HCT116 (cell line): ENCODE measurements at places on chromosomes 1 and 21. TPM values are rescaled to one million over a fixed set of nuclear protein-coding genes. Genes with fewer than 3 reads are reported as not detected.

LEMD1 gene
- total RNA-seq: 11.9 TPM

ECM1 gene
- total RNA-seq: 2.0 TPM

CAPN8 gene
- 0.54 TPM for total RNA-seq

IGFN1 gene
- not detected for total RNA-seq

DEPDC1 gene
- 61.9 TPM for total RNA-seq

RCSD1 gene
- 0.15 TPM for total RNA-seq

MROH9 gene
- not detected for total RNA-seq

PRCC gene
- 78.1 TPM for total RNA-seq

ANXA9 gene
- total RNA-seq: 2.7 TPM

KCNAB2 gene
- total RNA-seq: 18.1 TPM

ACTL8 gene
- 0.69 TPM for total RNA-seq

AQP10 gene
- not detected for total RNA-seq

TTLL7 gene
- 21.2 TPM for total RNA-seq

- DNase-seq: no peak
Measured at GRCh38 chr1:24714859-24715520, 30.3 kb upstream of the CLIC4 start.

- DNase-seq: no peak
Measured at GRCh38 chr1:231213831-231214573, 27.0 kb upstream of the GNPAT start.

- DNase-seq: no peak
Measured at GRCh38 chr1:34316773-34317172, 140.1 kb downstream of the C1orf94 start.

DNA sequence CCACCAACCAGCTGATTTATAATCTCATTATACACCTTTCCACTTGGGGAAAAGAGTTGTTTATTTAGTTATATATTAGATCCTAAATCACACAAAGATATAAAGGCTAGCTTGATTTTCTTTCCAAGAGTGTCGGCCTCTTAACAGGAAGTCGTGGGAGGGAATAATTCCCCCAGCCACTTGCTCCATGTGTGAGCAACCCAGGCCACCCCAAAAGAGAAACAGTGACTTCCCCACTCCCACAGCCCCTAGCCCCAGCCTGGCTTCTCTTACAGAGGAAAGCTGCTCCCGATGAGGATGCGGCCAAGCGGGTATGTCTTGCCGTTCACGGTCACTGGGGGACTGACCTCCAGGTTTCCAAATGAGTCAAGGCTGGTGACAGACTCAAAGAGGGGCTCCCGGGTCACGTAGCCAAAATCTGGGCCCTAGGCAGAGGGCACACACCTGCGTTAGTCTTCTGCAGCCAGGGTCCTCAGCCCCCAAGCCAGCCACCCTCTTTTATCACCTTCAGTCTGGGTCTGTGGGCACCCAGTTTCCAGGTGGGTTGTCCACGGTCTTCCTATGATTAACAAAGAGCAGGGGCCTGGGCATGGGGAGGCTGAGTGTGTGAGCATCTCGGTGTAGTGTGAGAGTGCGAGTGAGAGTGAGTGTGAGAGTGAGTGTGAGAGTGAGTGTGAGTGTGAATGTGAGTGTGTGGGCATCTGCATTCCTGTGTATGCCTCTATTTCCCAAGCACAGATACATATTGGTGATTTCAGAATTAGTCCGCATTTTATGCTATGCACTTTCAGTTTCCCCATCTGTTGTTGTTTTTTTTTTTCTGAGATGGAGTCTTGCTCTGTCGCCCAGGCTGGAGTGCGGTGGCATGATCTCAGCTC lies 25.4 kb upstream of the SDHB start:
- no peak for DNase-seq

DNA sequence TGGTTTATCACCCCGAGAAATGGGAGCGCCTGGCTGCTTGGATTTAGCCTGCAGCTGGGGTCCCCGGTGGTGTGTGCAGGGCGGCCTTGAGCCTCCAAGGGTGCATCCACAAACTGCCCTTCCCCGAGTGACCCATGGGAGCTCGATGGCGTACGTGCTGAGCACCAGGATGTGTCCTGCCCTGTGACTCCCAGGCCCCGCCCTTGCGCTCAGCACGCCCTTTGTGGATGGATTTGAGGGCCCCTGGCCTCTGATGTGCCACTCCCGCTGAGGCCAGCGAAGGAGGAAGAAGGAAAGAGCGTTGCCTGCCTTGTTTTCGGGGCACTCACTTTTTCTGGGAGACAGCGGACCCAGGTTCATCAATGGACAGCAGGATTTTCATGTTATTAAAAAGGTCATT lies 1.7 kb upstream of the TFF3 start:
- no peak for DNase-seq

DNA sequence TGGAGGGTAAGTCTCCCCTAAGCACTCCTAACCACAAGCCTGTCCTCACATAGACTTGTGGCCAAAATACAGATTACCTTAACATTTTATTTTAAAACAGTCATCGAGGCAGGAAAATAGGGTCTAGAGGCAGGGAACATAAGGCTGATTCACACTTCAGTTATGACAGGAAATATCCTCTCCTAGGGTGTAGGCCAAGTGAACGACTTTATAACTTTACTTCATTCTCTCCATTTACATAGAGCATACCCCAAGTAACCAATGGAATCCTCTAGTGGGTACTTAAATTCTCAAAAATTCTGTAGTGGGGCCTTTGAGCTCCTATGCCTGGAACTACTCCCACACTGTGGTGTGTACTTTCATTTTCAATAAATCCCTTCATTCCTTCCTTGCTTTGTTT lies 113.0 kb downstream of the WDR3 start:
- no peak for DNase-seq

GRCh38 chr1:159342761-159343425 lies 40.8 kb downstream of the FCER1A start:
- no peak for DNase-seq

GRCh38 chr1:155650231-155650757 lies 38.3 kb downstream of the YY1AP1 start:
- no peak for DNase-seq

- no peak for DNase-seq
Measured at GRCh38 chr1:52057876-52058415, 1.9 kb downstream of the BTF3L4 start.

DNA sequence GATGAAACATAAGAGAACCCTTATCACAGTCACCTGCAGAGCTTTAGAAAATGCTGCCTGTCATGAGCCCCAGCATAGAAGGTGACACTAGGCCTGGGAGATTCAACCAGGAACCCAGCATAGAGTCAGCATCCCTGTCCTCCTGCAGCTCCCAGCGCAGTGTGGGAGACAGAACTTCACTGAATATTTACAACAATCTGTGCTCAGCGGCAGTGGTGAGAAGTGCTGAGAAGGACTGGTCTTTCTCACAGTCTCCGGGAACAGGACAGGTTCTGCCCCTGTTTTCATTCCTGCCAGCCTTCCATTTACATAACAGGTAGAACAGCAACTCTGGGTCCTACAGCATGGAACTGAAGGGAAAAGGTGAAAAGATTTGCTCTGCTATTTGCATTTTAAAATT lies 83.5 kb upstream of the GADD45A start:
- no peak for DNase-seq

DNA sequence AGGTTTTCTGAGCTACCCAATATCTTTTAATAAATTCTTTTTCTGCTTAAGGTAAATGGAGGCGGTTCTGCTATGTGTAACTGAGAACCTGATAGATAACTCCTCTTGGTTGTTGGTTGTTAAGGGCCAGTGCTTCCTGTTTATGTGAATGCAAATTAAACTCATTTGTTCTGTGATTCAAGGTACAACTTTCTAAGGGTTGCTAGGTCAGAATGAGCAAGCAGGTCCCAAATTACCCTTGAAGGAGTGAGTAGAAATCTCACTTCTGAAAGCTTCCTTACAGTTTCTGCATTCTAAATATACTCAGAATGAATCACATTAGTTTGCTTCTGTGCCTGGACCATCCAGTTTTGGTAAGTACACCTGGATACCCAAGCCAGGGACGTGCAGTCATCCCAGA lies 15.5 kb upstream of the FAM78B start:
- no peak for DNase-seq

DNA sequence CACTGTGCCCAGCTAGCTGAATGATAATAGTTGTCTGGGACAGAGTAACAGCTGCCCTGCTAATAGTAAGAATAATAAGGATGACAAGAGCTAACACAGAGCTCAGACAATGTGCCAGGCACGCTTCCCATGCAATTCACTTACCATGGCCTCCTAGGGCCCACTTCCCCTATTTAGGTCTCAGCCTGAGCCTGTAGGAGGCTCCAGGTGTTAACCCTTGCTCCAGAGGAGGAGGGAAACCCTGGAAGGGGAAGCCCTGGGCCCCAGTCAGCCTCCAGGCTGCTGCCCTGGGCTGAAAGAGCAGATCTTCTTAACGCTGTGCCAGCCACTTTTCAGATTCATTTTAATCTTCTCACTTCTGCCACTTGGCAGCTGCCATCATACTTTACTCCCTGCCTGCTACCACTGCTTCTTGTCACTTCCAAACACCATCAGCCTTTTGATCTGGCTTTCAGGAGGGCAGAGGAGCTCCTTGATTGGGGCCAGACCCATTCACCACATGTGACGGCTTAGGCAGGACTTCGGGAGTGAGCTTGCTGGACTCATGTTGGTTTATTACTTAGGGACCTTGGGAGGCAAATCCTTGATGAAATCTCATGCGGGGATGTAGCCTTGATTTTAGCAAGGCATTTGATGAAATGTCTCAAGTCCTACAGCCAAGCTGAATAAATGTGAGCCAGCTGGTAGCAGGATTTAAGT lies 66.7 kb upstream of the PARP1 start:
- DNase-seq: no peak

DNA sequence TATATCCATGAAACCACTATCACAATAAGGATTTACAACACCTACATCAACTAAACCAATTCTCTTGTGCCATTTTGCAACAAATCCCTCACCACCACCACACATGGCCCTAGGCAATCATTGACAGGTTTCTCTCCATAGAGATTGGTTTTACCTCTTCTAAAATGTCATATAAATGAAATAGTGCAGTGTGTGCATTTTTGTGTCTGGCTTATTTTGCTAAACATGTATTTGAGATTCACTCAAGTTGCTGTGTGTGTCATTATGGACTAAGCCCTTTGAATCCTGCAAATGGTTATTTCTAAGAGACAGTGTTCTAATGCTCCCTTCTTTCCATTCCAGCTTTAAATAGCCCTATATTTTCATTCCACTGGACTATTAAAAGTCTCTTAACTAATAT lies 179.7 kb upstream of the LRRC7 start:
- DNase-seq: no peak

GRCh38 chr1:21069549-21069948 lies 107.1 kb downstream of the EIF4G3 start:
- no peak for DNase-seq

DNA sequence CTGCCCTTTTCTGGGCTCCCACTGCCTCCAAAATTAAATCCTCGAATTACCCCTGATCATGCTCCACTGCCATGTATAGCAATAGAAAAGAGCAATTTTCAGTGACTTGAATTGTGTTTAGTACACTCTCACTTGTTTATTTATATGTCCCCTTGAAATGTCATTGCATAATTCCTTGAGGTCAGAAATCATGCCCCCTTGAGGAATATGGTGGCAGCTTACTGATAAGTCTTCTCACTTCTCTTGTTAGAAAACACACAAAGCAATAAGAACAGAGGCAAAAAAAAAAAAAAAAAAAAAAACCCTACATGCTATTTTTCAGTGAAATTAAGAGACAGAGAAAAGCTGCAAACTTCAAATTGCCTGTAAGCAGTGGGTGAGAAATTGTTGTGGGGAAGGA lies 37.5 kb downstream of the GPR88 start:
- no peak for DNase-seq

- no peak for DNase-seq
Measured at GRCh38 chr1:179871940-179872339, 5.7 kb downstream of the TOR1AIP2 start.

DNA sequence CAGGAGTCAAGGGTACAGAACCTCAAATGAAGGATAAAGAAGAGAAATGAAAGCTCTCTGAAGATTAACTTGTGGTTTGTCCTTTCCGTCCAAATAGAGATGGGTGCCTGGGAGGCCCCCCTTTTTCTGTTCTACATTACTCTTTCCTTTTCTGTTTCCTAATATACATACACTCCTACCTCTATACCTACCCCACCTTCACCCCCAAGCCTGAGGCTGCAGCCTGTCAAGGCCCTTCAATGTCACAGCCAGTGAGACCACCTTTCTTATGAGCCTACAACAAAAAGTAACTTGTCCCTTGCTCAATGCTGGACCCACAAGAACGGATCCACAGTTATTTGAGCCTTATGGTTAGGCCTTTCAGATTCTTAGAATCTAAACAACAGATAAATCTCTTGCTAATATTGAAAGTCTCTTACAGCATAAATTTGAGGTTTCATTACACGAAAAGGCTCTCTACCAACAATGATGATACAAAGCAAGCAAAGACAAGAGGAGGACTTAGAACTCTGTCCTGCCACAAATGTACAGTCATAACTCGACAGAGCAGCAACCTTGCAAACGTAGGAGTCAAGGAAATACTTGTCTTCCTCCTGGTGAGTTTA lies 4.1 kb upstream of the TRAF3IP3 start:
- DNase-seq: no peak

GRCh38 chr1:57341721-57342120 lies 82.1 kb downstream of the DAB1 start:
- no peak for DNase-seq
